ENCODE measurements at places on chromosomes 3 and 15.

DNA sequence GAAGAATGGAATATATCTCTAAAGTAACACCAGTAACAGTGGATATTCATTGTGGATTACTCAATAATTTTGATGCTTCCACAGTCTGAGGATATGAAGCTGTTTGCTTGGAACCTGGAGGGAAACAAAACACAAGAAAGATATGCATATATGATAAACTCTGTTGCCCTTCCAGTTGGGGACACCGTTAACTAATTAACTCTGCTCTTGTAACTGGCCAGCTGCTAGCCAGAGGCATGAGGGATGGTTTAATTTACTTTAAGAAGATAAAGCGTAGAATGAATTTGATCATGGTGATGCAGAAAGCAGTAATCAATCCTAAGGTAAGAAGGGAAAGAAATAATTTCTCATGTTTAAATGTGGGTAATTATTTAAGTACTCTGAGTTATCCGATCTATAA, 442.6 kb downstream of the NAALADL2 start:
- DNase-seq, result no peak

GRCh38 chr3:112376241-112376911, 43.4 kb downstream of the CD200 start:
- DNase-seq, result no peak

- DNase-seq, result no peak
Measured at GRCh38 chr3:188326111-188326510, 172.2 kb downstream of the LPP start.

DNA sequence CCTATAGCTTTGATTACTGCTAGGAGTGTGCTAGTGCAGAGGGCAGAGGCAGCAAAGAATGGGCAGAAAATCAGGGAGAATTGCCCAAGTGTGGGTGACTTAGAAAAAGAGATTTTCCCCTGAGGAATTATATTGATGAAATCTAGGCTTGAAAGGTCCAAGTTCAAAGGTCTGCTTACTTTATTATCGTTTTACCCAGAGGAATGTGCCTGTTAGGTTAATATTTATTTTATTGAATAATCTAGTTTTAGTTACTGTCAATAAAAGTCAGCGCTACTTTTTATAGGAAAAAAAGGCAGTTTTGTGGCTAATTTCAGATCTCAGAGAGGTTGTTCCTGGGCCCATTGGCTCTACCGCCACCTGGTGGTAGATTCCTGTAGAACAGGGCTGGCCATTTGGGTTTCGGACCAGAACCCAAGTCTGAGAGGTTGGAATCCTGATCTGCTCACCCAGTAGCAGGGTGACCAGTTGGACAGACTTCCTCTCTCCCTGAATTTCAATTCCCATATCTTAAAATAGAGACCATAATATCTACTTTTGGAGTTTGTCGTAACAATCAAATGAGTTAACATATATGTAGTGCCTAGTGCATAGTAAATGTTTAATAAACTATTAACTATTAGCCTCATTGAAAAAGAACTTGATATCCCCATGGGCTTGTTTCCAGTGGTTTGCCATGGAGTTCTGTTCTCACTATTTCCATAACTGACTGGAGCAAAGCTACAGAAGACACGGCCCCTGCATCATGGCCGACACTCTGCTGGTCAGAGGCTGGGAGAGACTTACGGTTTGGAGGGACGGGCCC, 62.7 kb upstream of the ZNF148 start:
- no peak for DNase-seq

- DNase-seq, result no peak
Measured at GRCh38 chr15:73617301-73617831, 15.8 kb downstream of the NPTN start.

DNA sequence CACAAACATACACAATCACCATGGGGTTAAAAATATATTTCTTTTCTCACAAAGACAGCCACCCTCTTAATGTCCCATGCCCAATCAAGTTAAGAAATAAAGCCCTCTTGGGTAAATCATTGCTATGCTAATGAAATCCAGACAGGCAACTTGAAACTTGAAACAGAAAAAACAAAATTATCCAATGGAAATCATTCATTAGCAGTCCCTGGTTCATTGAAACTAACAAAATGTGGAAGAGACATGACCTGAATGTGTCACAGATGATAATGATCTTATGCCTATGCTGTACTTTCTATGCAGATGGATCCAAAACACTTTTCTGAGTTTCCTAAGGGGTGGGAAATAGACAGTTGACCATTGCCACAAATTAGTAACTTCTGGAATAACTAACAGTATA, 983.7 kb downstream of the MCTP2 start:
- no peak for DNase-seq

DNA sequence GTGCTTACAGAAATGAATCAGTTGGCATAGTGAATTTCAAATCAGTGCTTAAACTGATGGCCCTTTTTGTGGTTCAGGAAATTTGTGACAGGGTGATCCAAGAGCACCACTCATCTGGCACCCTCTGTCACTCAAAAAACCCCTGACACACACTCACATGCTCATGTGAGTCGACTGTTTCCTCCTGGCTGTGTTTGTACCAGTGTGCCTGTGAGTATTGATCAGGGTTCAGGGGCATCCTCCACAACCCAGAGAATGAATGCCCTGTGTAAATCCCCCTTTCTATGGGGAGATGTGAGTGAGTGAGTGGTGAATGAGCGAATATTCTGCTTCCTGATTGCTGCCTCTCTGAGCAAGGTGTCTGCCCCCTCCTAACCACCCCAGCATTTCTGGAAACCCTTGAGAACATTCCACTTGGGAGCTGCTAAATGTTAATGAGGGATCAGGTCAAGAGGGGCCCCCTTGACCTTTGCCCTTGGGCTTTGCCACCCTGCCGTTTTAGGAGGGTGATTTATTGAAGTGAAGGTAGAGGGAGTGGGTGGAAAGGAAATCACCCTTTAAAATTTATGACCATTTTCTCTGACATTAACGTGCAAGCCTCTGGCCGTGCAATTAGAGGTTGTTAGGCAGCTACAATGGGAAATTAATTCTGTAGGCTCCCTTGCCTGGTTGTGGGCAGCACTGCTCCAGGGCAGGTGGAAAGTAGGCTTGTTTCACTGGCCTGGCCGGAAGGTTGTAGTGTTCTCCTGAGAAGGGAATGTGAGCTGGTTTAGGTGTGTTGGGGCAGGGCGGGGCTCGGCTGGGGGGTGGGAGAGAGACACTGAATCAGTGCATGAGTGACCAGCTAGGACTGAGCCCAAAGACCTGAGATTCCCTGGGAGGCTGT, 87.2 kb downstream of the SLCO3A1 start:
- DNase-seq, result no peak

- no peak for DNase-seq
Measured at GRCh38 chr15:48887144-48887543, 9.2 kb downstream of the EID1 start.

DNA sequence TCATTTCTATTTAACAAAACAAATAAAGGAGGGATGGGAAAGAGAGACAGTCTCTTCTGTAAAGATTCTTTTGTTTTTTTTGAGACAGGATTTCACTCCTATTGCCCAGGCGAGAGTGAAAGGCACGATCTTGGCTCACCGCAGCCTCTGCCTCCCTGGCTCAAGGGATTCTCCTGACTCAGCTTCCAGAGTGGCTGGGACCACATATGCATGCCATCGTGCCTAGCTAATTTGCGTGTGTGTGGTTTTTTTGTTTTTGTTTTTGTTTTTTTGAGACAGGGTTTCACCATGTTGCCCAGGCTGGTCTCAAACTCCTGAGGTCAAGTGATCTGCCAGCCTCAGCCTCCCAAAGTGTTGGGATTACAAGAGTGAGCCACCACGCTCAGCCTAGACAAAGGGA, 23.3 kb downstream of the STAG1 start:
- DNase-seq, result no peak

DNA sequence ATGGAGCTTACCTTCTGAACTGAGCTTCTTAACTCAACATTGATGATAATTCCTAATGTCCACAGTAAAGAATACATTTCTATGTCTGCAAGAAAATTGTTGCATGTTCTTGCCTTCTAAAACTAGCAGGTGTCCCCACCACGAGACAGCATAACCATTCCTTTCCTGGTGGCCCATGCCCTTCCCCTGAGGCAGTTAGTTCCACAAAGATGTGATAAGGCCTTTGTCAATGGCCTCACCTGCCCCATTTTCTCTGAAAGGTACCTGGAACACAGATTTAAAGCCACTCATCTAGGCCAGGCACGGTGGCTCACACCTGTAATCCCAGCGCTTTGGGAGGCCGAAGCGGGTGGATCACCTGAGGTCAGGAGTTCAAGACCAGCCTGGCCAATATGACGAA, 21.0 kb upstream of the HTR3E start:
- no peak for DNase-seq

DNA sequence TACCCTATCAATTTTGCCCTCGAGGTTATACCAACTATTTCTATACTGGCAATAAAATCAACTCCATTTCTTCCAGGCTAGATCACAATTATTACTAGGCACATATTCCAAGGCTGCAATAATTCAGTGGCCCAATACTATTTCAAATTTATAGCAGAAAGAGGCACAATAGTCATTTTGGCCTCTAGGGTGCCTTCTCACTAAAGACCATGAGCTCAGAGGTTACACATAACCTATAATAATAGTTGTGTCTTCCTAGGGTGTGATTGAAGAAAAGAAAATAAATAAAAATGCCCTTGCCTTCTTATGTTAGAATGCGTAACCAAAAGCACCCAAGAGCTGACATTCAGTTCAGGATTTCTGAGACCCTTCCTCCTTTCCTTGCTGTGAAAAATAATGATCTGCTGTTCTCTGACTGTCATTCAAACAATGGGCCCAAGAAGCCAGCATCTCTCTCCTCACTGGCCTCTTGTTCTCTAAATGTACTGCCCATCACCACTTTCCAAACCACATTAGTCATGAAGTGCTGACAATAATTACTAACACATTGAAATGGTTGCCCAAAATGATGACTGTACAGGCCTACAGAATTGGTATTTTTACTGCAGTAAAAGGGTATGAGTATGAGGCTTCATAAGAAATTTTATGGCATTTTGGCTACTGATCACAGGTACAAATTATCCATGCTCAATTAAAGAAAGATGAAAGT, 244.8 kb downstream of the LRRN1 start:
- DNase-seq, result no peak

- DNase-seq, result no peak
Measured at GRCh38 chr3:123800362-123800682, 83.8 kb downstream of the MYLK start.

DNA sequence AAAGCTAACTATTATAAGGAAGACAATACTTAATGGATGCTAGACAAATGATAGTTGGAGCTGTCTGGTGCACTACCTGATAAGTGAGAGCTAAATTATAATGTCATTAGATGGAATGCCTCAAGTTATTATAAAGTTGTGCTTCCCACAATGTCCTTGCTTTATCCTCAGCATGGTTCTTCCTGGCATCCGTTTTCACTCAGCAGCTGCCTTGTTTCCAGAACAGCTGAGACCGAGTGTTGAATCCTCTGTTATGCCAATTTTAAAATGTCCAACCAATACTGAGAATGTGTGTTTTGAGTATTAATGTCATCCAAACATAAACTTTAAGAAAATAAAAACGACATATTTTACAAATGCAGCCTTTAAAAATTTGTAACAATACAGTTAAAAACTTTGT, 286.7 kb upstream of the SOX2 start:
- DNase-seq, result no peak

DNA sequence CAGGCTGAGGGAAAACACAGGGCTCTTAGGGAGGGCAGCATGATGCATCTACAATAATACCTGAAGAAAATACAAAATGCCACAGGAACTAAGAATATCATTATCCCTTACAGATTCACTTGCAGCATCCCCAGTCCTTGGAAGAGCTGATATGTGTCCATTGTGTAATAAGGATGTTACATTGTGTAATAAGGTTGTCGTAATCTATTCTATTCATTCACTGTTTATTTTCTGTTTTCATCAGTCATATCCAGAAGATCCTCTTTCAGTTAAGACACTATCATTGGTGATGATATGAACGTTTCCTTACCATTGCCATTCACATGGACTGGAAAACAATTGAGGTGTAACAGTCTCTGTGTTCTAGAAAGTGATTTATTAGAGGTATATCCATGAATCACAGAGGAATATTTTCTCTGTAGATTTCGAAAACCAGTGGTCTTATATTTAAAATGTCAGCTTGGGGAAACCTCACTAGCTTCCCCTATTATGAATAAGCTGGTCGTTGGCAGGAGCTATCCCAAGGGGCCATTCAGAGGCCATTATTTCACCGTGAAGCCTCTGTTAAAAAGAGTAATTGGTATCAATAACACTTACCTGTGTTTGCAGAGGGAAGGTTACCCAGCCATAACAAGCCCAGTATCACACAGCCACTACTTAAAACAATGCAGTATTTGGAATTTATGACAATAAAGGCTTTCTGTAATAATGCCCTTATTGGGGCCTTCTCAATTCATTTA, 241.1 kb downstream of the ZNF385D start:
- no peak for DNase-seq

- DNase-seq, result no peak
Measured at GRCh38 chr3:4956738-4957137, 22.5 kb upstream of the BHLHE40 start.

DNA sequence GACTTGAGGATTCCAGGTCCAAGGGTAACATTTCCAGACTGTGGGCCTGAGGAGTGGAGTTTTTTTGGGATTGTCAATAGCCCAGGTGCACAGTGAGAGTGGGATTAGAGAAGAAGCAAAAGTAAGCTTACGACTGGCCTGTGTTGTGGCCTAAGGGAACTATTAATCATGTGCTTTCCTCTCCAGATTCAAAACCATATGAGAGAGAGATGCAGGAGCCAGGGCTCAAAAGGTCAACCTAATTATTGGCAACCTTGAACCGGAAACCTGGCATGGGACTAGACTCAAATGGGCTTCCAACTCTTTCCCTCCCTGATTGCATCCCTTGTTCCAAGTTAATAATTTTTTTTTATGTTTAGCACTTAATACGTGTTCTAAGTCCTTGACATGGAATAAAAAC, 242.1 kb upstream of the THRB start:
- DNase-seq, result no peak

- no peak for DNase-seq
Measured at GRCh38 chr3:193344486-193344885, 34.1 kb downstream of the ATP13A5 start.

- no peak for DNase-seq
Measured at GRCh38 chr3:150393745-150394144, 14.4 kb upstream of the TSC22D2 start.

- no peak for DNase-seq
Measured at GRCh38 chr3:185504636-185505035, 5.8 kb upstream of the TMEM41A start.

DNA sequence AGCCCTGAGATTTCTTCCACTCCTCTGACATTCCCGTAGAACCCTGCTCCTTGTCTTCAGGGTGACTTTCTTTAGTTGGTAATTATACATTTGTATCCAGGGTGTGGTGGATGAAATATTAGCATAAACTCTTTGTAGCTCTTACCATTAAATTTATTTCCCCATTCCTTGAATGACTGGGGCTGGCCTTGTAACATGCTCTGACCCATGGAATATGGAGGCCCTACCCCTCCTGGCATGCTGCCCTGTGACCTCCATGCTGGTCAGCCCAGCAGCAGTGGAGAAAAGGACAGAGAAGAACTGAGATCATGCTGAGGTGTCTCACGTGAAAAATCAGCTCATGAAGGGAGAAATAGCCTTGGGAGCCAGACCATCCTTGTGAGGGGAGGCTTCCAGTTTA, 96.1 kb upstream of the PROK2 start:
- DNase-seq, result no peak

- DNase-seq, result no peak
Measured at GRCh38 chr3:10774129-10774670, 41.8 kb upstream of the SLC6A11 start.

GRCh38 chr3:64163019-64163754, 62.1 kb downstream of the PRICKLE2 start:
- DNase-seq, result no peak
